ENCODE measurements at places on chromosomes 11 and 22. TPM values are rescaled to one million over a fixed set of nuclear protein-coding genes. Genes with fewer than 3 reads are reported as not detected.

The SAA2 gene
- polyA plus RNA-seq, result not detected

The SLC22A25 gene
- 0.13 TPM for polyA plus RNA-seq

The MUC5B gene
- 0.31 TPM for polyA plus RNA-seq

The HOATZ gene
- polyA plus RNA-seq, result 10.6 TPM

The ARL14EP gene
- polyA plus RNA-seq, result 55.7 TPM

The PLA2G3 gene
- polyA plus RNA-seq, result not detected

- DNase-seq, result no peak
Observed at GRCh38 chr11:11450744-11451362, 97.8 kb upstream of the CSNK2A3 start.

DNA sequence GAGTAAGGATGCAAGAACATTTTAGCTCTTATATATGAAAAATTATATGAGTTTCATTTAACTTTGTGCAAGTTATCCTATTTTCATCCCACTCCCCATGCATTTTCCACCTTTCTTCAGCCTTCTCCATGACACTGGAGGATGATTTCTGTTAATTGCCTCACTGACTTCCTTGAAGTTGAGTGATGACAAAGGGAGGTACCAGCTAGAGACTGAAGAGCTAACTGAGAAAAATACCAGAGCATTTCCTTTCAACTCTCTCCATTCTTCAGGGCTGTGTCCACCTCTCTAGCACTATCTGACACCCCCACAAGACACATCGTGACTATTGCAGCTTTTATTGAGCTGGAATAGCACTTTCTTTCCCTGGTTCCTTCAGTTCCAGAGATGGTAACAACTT, 711.6 kb upstream of the LRRC4C start:
- DNase-seq, result no peak

DNA sequence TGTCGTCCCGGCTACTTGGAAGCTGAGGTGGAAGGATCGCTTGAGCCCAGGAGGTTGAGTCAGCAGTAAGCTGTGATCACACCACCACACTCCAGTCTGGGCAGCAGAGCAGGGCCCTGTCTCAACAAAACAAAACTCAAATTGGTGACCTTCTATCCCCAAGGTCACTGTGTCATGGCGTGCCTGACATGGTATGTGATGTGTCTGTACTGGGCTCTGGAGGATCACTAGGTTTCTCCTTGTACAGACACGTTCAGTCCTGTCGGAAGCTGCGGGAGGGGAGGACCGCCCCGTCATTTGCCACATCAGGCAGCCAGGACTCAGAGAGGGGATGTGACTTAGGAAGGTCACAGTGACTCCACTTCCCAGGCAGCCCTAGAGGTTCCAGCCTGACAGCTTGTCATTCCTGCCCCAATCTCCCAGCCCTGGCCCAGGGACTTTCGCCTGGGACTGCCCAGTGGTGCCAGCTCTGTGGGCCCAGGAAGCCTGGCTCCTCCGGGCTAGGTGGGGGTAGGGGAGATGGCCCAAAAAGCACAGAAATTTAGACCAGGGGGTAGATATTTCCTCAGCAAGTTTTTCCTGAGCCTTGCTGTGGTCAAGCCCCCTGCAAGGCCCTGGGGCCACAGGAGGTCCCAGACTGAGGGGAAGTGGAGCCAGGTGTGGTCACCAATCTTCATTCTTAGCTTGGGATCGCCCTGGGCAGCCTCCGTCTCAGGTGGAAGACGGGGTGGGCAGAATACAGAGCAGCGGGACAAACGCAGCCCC, 53.2 kb downstream of the TRIOBP start:
- no peak for DNase-seq

GRCh38 chr11:120867988-120868387, 155.9 kb upstream of the TBCEL start:
- no peak for DNase-seq
